ENCODE measurements at places on chromosomes 1 and 21.

DNA sequence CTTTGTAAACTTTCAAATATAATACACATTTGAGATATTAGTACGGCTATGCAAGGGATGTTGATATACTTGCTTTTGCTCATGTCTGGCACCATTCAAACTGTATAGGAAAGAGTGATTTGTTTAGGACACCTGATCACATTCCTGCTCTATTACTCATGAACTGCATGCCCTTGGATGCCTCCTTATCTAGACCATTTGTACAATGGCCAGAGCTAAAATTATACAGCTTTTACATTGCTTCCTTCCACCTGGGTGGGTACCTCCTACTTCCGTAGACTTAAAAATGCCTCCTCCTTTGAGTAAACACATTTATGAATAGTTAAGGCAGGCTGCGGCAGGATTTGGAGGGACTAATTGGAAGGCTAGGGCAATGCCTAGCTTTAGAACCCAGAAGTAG is 85.4 kb upstream of the PBX1 start:
- DNase-seq: no peak

DNA sequence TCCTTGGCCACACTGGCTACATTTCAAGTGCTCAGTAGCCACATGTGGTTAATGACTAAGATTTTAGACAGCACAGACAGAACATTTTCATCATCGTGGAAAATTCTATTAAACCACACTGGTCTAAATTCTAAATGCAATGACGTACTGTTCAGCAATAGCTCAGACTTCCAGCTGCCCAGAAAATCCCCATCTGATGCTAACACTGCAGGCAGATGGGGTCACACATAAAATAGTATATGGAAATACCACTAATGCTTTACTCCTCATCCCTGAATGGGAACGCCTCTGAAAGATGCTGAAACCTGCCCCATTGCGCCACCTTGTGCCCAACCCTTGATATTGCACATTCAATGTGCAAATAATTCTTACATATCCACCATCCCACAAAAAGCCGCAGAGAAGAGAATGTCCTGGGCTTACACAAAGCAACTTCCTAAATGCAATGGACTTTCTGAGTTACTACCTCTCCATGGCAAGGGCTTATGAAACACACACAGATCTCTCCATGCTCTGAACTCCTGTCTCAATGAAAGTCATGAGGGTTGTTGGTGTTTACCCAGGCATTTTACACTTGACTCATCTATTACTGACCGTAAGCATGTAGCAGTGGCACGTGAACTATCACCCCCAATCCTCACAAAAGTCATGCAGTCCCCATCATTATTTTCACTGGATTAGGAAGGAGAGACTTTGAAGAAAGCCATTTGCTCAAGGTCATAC is 20.3 kb upstream of the SLC5A9 start:
- peak; percentile 63 for DNase-seq

- no peak for DNase-seq
These were observed 108.4 kb downstream of the ERG start for GRCh38 chr21:38389896-38390295.

DNA sequence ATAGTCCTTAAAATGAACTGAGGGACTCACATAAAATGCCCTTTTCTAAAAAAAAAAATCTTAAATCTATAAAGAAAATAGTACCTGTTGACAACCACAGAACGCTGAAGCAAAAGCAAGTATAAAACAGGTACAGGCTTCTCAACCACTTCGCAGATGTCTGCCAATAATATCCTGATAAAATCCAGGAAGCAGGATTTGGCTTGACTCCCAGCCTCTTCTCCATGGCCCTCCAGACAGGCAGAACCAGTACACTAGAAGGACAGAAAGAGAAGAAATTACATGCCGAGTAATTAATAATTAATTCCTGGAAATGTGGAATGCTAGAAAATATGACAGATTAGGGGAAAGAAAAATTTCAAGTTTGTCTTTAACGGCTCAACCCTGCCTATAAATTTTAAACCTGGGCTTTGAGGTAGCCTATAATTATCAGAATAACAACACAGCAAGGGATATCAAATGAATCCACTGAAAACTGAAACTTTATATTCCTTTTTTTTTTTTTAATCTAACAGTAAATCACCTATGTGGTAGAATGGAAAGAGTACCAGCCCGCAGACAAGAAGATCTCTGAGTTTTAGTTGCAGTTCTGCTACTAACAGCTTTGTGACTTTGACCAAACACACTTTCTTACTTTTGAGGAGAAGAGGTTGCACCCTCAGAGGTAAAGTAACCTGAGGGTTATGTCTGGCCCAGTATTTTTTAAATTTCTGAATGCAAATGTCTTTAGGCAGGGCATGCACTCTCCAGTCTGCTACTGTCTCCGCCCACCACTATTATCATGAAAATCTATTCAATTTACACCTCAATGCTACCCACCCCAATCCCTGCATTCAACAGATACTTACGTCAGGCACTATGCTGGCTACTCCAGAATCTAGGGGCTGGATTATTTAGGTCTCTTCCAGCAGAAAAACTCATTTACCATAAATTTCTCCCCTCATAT is 2.7 kb downstream of the KIAA0319L start:
- DNase-seq: no peak

- DNase-seq: peak; percentile 77
These were observed 14.4 kb upstream of the CD101 start for GRCh38 chr1:116987256-116987555.

DNA sequence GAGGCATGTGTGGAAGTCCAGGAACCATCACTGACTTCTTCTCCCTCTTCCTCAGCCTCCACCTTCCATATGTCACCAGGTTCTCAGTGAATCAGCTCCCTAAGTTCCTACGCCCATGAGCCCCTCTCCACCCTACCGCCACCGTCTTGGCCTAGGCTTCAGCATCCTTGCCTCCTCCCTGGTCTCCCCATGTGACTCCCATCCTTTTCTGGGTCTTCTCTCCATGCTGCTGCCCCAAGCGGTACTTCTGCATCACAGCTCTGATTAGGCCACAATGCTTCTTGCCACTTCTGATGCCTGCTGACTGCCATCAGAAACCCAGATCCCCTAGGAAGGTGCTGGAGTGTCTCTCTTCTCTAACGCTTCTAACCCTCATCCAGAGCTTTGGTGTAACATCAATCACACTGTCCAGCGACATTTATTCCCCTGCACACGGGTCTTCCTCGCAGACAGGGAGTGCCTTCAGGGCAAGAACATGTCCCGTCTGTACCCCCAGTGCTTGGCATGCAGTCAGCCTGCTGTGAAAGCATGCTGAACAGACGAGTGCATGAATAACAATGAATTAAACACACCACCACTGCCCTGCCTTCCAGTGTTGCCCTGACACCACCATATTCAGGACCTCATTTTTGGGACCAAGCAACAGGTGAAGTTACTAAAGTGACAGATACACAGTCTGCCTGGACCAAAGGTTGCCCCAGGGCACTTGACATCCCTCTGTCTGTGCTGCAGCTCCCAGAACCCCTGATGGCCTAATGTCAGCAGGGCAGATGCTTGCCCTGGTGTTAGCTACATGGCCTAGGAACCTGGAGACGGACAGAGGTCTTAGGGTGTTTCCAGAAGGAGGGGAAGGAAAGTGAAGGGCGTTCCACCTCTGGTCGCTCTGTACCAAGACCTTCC is 158.7 kb upstream of the EDN2 start:
- DNase-seq: no peak

DNA sequence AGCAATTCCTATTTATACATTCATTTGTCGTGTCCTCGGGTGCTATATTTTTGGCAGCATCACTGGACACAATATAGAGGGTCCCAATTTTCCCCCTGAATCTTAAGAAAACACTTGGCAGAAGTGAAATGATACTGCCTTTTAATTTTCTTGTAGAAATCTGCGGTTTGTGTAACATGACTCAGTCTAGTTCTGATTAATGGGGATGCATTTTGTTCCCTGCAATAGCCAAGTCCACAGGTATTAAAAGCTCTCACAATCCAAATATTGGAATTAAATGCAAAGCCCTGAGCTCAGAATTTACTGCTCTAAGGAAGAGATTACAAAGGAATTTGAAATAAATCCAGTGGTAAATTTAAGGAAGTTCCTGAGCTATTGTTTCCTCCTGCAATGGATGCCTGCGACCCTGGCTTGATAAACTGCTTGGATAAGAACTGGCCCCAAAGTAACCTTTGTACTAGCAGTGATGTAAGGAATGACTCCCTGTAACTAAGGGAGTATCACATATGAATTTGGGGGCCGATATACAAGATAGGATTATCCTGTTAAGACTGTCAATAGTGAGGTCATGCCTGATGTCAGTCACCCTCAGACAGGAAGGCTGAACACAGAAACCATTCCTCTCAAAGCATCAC is 349.7 kb upstream of the C1orf87 start:
- DNase-seq: no peak

- no peak for DNase-seq
These were observed 2.8 kb upstream of the NUP210L start for GRCh38 chr1:154157520-154158306.

DNA sequence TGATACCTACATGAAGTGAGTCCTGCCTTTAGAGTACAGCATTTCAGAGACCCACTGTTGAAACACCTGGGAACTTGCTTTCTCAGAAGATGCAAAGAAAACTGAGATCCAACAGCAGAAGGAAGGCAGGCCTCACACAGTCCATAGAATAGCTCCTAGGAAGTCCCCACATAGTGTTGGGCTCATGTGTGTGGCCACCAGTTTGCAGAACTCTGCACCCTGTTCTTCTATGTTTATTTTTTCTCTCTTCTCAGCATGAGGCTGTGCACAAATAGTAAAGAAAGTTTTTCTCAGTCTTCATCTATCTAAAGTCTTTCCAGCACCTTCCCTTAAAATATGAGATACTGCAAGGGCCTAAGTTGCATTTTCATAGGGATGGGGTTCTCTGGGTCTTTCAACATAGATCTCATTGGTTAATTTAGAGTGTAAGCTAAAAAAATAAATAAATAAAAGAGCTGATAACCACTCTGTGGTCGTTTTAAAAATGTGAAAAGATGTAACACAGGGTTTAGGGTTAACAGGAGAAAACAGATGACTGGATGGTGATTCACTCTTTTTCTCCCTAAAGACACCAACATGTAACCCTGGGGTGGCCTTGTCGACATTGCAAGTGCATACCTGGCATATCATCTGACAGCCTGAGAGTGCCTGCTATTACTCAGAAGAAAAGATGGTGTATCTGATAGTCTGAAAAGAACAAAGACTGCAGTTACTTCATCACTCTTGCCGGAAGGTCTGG is 94.6 kb downstream of the ZC3H11B start:
- DNase-seq: no peak

GRCh38 chr1:33327587-33328325 is 6.9 kb upstream of the A3GALT2 start:
- DNase-seq: no peak

GRCh38 chr21:45029948-45030681 is 44.3 kb upstream of the ADARB1 start:
- DNase-seq: no peak

- DNase-seq: peak; percentile 31
These were observed 107.1 kb downstream of the SPSB1 start for GRCh38 chr1:9399510-9400424.

DNA sequence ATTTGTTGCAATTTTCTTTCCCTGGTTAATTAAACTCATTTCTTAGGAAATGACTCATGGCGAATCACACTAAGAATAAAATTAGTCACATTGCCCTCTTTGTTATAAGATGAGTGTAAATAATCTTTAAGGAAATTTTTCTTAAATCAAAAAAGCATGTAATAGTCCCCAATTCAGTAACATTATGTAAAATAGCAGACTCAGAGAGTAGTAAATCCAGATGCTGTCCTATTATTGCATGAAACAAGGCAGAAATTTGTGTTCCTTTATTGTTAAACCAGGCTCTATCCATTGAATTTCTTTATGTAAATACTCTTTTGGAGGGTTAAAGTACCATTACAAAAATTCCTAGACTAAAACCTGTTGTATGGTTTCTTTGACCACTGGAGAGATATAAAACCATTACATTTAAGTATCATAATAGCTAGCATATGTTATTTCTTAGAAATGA is 154.5 kb upstream of the C1orf87 start:
- DNase-seq: no peak

DNA sequence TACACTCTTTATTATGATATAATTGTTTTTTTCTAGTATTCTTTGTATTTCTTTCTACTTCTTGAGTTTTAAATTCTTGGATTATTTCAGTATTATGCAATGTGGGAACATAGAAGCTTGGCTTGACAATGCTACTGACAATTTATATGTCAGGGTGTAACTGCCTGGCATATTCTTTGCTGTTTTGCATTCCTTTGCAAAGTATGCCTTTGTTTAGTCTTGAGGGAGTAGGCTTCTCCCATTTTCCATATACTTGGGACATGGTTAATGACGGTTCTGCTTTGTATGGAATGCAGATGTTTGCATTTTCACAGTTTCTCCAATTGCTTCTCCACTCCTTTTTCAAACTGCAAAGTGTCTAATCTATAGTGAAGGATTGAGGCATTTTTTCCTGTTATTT is 109.8 kb downstream of the HMCN1 start:
- DNase-seq: no peak

- DNase-seq: peak; percentile 66
These were observed 47.4 kb downstream of the PTPRC start for GRCh38 chr1:198686069-198686728.

- DNase-seq: no peak
These were observed 6.5 kb downstream of the WNT3A start for GRCh38 chr1:228013131-228013934.

DNA sequence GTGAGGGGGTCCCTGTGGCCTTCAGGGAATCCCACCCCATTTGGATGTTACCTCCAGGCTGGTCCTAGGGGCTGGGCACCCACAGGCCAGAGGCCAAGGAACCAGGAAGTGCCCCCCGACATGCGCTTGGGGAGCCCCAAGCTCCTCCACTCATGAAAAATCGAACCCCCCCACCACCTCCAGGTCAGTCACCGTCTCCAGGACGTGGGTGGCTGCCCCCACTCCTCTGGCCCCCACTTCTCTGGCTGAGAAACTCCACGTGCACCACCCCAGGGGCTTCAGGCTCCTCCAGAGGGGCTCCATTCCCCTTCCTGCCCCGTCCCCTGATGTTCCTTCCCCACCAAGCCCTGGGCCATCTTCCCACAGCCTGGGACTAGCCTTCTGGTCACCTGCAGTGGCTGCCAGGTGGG is 30.5 kb upstream of the POFUT2 start:
- DNase-seq: no peak

DNA sequence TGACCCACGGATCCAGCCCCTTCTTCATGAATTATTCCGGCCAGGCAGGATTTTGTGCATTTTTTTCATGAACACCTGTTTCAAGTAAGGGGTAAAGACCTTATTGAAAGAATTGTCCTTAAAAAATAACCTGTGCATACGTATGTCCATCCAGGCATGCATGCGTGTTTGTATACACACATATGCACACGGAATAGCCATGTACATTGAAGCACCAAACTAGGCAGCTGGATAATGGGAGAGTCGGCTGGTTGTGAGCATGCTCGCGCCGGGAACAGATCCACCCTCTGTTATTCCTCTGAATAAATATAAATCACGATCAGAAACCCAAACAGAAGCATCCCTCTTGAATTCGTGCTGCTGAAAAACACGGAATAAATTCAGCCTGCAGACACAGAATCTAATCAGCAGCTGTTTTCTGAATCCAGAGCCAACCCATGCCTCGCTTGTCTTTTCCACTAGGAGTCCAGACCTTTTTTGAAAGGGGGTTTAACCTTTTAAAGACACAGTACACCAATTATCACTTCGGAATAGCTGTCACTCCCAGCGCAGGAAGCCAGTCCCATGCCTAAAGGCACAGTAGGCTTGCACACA is at the start of gene HIVEP3:
Gene HIVEP3 (minus strand): TSS at position 473 of the 594 bp plus-strand sequence.
- peak; percentile 23 for DNase-seq
